ENCODE measurements at places on chromosomes 6 and 20. TPM values are rescaled to one million over a fixed set of nuclear protein-coding genes. Genes with fewer than 3 reads are reported as not detected.

The AVP gene
- polyA plus RNA-seq = 0.49 TPM

DNA sequence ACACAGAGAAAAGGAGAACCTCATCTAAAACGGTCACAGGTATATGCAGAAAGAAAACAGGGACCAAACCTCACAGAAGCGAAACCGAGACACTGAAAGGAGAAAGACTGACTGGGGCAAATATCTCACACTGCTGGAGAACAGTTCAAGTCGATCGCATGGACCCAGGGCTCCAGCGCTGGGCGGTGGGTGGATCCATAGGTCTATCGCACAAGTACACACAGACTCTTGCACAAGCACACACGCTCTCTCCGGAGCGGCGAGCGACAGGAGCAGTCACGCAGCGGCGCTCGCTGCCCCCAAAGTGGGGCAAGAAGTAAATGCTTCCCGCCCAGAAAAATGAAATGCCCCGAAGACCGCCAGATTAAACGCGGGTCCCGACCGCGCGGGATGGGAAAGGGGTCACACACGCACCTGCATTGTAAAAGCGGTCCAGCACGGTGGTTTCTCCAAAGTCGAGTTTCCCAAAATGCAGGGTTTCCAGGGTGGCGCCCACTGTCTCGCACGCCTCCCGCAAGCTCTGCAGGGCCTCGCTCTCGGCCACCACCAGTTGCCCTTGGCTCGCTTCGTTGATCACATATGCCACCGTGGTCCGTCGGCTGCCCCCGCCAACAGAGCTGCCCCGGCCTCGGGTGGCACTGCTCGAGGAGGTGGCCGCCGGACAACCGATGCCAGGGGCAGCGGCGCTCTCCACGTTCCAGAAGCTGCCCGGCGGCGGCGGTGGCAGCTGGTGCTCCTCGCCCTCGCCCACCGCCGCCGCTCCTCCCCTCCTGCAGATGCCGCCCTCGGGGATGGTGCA, 782 bp downstream of the MAP3K5 start:
- DNase-seq = peak; percentile 68

The ADGRG6 gene
- polyA plus RNA-seq = 41.8 TPM

DNA sequence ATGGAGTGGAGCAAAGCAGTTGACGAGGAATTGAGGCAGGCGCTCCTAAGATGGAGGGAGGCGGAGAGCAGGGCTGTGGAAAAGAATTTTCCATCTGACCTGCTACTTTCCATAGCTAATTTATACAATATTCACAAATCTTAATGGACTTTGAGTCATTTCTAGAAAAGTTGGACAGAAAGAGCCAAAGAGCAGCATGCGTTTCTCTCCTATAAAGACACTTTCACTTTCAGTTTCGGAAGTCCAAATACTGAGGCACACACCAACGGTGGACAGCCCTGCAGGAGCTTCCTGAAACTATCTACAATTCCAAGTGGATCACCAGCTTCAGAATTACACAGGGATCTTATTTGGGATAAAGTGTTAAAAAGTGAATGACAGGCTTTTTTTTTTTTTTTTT, 43.5 kb downstream of the PANK2 start:
- peak; percentile 75 for DNase-seq

- no peak for DNase-seq
These were observed 181.0 kb downstream of the TRIM27 start for GRCh38 chr6:28742668-28743270.

The NT5E gene
- polyA plus RNA-seq = 4.9 TPM

The OOEP gene
- 0.43 TPM for polyA plus RNA-seq

DNA sequence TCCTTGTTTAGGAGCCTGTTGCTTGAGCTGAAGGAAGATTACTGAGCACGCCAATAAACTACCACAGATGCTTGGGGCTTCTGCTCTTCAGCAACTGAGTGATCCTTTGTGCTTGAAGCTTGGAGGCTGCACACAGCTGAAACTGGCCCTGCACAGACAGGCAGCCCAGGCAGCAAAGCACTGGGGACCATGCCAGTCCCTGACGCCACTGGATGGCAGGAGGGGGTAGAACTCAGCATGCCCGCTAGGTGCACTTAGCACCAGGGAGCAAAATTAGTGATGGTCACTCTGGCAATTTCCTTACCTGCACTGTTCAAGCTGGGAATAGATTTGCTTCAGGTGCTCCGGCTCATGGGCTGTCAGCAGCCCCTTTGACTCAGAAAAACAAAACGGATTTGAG, 91.5 kb downstream of the FAM50B start:
- no peak for DNase-seq

DNA sequence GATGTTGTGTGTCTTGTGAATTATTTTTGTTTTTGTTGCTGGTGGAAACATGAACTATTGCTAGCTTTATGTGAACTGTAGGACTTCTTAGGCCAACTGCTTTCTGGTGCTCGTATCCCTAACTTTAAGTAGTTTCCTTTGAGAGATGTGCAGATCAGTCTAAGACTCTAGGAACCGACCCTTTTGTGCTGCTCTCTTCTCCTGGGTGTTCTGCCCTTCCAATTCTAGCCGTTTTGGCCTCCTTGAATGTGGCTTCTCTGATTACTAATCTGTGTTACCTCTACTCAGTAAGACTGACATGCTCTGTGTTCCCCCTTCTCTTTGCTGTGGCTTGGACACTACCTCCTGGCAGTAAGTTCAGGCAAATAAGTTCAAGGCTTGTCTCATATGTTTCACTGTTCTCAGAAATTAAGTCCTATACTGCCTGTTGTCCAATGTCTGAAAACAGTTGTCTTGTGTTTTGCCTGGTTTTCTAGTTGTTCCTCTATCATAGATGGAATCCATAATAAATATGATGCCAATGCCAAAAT, 58.0 kb downstream of the FOXO3 start:
- DNase-seq = no peak

GRCh38 chr6:125445054-125445453, 143.3 kb upstream of the HDDC2 start:
- no peak for DNase-seq

- DNase-seq = no peak
These were observed 54.2 kb downstream of the ARMC2 start for GRCh38 chr6:108902382-108902792.

The CTCFL gene
- polyA plus RNA-seq = 0.03 TPM
